Activated CD4-positive, CD25-positive, alpha-beta regulatory T cell treated with anti-CD3 and anti-CD28 coated beads, Interleukin-2, amount 50 U/mL, for 72 hours (primary cell): ENCODE measurements at places on chromosomes 4 and X.

- DNase-seq = no peak
These were observed 1.2 kb downstream of the SH3D19 start for GRCh38 chr4:151324124-151324751.

- no peak for DNase-seq
These were observed 34.1 kb downstream of the SORCS2 start for GRCh38 chr4:7226439-7226838.

GRCh38 chrX:100829730-100830129, 9.5 kb downstream of the CSTF2 start:
- DNase-seq = no peak

- DNase-seq = no peak
These were observed 571 bp upstream of the EDA start for GRCh38 chrX:69615342-69615741.

DNA sequence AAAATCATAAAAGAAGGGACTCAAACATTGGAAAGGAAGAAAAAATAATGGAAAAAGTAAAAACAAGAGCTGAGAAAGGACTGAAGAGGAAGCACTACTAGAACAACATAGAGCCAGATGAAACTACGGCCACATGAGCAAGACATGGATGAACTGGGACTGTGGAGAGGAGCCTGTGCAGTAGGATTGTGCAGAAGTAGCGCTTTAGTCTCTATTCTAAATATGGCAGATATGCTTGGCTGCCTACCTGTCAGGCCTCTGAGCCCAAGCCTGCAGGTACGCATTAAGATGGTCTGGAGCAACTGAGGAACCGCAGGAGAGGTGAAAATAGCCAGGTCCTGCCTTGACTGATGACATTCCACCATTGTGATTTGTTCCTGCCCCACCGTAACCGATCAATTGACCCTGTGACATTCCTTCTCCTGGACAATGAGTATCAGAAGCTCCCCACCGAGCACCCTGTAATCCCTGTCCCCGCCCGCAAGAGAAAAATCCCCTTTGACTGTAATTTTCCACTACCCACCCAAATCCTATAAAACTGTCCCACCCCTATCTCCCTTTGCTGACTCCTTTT, 154.3 kb downstream of the CAMK2D start:
- no peak for DNase-seq

DNA sequence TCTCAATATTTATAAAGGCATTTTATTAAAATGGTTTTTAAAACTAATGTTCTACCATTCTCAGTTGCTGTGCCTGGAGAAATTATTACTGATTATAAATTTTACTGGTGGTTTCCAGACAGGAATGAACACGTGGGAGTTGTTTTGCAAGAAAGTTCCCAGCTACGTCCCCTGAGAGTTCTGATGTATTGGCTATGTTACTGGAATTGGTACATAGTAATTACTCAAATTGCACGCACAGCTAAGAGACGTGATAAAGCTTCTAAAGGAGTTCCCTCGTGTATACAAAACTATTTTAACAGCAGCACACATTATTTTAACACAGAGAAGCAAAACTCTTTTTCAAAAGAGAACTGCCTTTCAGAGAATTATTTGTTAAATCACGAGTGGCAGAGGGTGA, 292.2 kb downstream of the NLGN4X start:
- no peak for DNase-seq

- no peak for DNase-seq
These were observed 1428.0 kb downstream of the PCDH7 start for GRCh38 chr4:32148111-32148666.

DNA sequence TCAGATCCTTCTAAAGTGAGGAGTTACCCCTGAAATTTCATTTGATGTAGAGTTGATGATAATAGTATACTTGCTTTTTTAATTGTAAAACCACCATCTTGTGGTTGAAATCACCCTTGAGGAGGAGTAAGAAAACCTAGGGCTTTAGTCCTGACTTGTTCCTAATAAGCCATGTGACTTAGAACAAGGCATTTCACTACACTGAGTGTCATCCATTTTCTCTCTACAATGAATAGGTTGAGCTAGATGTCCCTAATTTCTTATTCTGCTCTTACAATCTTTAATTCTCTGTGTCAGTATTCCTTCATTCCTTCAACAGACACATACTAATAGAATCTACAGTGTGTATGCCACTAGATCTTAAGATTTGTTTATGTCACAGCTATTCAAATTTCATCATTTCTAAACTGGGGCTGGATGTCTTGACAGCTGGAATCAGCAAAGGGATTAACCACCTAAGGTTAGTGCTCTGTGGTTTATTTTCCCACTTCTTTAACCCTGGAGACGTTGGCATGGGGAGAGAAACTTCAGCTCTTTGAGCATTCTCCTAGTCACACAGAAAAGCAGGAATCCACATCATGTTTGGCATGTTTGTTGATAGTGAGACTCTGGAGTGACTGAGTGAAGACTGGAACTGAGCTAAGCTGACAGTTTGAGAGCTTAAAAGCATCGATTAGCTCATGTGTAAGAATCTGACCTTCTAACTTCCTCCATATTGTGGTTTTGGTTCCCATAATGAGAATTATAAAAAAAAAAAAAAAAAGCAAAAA, 246.3 kb downstream of the NDST4 start:
- no peak for DNase-seq

GRCh38 chrX:86946569-86946968, 571.0 kb upstream of the KLHL4 start:
- DNase-seq = no peak

- DNase-seq = no peak
These were observed 153.2 kb downstream of the RAPGEF2 start for GRCh38 chr4:159256037-159256436.
